ENCODE measurements at places on chromosomes 12 and 14.
A peak's percentile ranks its signal among the peaks of the same experiment; 100 is the strongest.

- DNase-seq, result no peak
Measured at GRCh38 chr12:121724925-121725324, 12.4 kb downstream of the TMEM120B start.

- peak; percentile 76 for DNase-seq
Measured at GRCh38 chr12:94309373-94309772, 150.3 kb downstream of the CEP83 start.

DNA sequence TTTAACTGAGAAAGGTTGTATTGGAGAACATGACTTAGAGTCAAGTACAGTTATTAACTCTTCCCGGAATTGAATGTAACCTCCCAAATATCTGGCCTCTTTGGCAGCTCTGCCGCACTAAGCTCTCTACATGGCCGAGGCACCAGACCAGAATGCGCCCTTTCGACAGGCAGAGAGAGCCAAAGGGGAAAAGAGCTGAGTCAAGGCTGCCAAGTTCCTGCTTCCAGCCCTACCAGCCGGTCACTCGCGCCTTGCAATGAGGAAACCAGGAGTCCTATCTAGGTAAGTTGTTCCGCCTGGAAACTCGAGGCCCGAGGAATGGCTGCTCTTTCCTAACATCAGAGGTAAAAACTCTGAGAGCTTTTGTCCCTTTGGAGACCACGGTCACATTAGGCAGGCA lies 172.2 kb downstream of the BRMS1L start:
- no peak for DNase-seq

DNA sequence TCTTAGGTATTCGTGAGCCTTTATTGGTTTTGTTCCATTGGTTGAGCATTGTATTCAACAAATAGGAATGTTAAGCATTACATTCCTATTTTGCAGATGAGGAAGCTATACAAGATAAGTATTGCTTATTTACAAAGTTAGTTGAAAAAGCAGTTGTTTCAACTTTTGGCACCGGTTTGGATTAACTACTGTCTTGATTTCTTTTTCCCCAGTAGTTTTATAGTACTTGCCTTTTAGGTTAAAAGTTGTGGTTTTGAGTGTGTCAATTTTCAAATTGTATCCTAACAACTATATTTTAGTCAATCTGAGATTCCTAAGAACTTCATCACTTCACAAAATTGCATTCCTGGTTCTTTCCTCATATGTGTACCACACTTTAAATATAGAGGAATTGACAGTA lies 23.8 kb upstream of the MBIP start:
- no peak for DNase-seq

DNA sequence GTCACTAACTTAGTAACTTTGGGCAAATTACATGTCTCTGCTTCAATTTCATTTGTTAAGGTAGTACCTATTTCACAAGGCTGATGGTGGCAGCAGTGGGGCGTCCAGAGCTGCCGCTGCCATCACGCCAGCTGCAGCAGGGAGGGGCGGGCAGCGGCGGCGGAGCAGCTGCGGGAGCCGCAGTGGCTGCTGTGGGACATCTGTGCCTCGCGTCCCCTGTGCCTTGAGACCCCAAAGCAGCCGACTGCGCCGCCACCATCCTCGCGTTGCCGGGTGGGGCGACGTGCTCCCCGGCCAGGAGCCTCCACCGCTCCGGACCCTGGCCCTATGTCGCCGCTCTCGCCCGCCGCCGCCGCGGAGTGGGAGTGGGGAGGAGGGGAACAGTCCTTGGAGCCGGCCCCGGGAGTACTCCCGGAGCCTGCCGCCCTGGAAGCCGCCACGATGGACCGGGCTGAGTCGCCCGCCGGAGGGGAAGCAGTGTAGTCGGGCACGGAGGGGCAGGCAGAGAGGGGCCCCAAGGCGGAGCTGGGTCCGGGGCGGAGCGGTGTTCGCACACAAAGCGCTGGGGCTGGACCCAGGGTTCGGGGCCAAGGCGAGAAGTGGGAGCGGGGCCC lies 51.4 kb downstream of the A2M start:
- DNase-seq, result peak; percentile 68

- DNase-seq, result no peak
Measured at GRCh38 chr12:124078800-124079199, 105.8 kb downstream of the ZNF664 start.

DNA sequence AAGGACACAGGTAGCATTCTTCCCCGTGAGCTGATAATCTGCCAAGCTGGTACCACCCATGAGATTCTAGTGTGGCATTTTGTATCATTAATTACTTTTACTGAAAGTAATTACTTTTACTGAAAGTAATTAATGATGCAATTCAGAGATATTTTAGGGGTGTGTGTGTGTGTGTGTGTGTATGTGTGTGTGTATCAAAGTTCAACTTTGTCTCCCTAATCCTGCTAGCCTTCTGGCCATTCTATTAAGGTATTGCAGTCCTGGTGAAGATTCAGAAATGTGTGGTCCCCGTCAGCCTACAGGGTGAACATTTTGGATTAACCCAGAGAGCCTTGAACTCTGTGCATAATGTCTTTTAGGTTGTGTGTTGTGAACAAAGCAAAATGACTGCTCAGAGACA lies 310.8 kb downstream of the ZFP36L1 start:
- DNase-seq, result no peak

DNA sequence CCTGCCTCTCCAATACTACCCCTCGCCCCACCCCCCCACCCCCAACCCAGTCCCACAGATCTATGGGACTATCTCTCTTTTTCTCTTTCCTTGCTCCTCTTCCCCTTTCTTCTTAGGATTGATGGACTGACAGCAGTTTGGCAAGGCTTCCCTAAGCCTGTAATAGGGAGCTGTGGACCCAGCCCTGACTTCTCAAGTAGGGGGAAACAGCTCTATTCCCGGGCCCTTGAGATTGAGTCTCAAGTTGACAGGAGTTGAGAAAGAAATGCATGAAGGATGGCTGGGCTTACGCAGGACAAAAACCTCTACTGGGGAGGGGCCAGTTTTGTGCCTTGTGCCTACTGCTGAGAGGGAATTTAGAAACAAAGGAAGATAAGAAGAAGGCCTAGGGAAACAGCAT lies 60.4 kb downstream of the SMUG1 start:
- no peak for DNase-seq

- DNase-seq, result no peak
Measured at GRCh38 chr14:93100570-93100969, 15.2 kb downstream of the ITPK1 start.

GRCh38 chr14:105168496-105168978 lies at the start of gene JAG2:
Gene JAG2 (minus strand): TSS chr14:105168776. CDS start chr14:105168420, 356 bp downstream.
- peak; percentile 56 for DNase-seq

DNA sequence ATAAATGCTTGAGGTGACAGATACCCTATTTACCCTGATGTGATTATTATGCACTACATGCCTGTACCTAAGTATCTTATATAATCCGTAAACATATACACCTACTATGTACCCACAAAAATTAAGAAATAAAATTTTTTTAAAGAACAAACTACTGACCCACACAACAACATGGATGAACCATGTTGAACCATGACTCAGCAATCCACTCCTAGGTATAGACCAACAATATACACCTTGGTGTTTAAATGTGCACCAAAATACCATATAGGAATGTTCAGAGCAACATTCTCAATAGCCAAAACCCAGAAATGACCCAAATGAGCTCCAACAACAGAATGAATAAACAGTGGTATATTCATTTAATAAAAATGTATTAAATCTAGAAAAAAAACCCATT lies 245.1 kb downstream of the GXYLT1 start:
- DNase-seq, result no peak

DNA sequence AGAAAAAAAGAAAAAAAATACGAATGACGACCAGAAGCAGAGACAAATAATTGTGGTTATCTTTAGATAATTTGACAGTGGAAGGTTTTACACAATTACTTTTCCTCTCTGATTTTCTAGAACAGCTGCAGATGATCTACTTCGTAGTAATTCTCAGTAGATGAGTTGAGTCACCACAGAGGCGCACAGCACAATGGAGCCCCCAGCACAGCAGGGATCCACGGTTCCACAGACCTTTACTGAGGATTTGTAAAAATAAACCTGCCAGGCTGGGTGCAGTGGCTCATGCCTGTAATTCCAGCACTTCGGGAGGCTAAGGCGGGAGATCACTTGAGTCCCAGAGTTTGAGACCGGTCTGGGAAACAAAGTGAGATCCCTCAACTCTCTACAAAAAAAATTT lies 29.3 kb downstream of the AMN start:
- DNase-seq, result no peak

DNA sequence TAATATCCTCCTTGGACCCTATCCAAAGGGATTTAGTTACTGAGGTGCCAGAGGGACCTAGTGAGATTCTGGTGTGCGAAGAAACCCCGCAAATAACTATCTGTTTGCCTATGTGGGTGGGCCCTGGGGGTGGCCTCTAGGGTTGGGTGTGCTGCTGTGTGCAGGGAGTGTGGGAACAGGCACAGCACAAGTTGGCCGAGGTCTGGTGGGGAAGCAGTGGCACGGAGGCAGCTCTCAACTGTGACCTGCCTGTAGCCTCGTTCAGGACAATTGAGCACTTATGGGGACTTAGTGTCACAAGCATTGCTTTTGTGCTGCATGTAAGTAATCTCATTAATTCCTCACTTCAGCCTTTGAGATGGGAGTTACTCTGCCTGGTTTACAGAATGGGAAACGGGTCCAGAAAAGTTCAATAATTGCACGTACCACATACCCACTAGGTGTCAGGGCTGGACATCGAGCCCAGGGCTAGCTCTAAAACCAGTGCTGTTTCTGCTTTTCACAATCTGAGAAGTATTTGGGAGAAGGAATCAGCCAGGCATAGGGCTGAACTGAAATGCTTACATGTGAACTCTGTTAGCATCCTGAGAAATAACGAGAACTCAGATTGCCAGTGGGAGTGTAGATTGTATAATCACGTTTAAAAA lies 58.8 kb downstream of the TECPR2 start:
- no peak for DNase-seq

DNA sequence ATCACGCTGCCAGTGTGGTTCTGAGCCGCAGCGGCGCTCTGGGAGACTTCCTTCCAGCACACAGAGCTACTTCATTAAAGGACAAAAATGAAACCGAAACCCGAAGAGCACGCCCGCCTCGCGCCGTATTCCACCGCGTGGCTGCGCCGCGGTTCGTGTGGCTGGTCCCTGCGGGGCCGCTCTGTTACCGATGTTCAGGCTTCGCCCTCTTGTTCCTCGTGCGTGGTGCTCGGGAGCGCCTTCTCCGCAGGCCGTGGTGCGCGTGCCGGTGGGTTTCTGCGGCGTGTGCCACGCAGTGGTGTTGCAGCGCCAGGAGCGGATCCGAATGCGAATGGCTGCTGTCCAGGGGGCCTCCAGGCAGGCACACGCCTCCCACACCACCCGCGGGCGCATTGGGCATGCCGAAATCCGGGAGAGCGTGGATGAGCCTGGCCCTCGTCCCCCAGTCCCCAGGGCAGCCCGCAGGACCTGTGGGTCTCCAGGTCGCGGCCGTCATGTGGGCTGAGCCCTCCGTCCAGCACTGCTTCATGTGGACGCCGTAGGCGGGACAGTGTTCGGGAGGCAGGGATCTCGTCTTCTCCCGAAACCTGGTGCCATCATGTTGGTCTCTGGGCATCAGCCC lies 91.2 kb downstream of the ADGRD1 start:
- no peak for DNase-seq

- no peak for DNase-seq
Measured at GRCh38 chr12:53227341-53227740, 4.7 kb downstream of the RARG start.

DNA sequence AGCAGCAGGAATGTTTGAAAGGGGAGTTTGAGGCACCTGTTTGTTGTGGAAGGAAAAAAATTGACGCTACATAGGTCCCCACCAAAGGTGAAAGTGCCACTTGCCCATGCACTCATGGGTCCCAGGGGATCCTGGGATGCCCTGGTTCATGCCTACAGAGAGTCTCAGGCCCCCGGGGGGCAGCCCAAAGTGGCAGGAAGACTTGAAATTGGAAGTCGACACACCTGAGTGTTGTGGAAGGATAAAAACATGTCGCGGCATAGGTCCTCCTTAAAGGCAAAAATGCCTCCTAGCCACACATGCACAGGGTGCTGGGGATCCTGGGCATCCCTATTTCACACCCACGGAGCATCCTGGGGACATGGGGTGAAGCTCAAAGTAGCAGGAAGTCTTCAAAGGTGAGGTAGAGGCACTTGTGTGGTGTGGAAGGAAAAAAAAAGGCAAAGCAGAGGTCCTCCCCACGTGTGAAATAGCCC lies 576.1 kb downstream of the ALG10 start:
- DNase-seq, result no peak

DNA sequence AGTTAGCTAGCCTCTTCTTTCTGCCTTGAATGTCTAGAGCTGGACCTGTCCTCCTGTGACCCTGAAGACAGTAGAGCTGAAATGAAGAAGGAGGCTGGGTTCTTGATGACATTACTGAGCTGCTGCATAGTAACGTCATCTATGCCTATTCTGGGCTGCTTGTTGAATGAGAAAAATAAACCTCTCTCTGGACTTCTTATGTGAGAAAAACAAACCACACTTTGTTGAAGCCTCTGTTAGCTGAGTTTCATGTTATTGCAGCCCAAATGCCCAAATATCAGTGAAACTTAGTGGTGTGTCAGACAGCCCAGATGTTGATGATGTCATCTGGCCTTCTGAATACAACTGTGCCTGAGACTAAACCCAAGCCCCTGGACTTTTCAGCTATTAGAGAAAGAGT lies 67.0 kb upstream of the MAX start:
- peak; percentile 71 for DNase-seq

- DNase-seq, result no peak
Measured at GRCh38 chr12:109768901-109769670, 55.5 kb downstream of the FAM222A start.

DNA sequence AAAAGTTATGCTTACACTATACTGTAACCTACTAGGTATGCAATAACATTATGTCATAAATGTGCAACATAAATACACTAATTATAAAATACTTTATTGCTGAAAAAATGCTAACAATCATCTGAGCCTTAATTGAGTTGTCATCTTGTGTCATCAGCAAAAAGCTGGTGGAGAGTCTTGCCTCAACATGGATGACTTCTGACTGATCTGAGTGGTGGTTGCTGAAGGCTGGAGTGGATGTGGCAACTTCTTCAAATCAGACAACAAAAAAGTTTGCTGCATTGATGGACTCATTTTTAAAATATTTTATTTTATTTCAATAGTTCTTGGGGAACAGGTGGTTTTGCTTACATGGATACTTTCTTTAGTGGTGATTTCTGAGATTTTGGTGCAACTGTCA lies 93.9 kb upstream of the AMN1 start:
- DNase-seq, result no peak

DNA sequence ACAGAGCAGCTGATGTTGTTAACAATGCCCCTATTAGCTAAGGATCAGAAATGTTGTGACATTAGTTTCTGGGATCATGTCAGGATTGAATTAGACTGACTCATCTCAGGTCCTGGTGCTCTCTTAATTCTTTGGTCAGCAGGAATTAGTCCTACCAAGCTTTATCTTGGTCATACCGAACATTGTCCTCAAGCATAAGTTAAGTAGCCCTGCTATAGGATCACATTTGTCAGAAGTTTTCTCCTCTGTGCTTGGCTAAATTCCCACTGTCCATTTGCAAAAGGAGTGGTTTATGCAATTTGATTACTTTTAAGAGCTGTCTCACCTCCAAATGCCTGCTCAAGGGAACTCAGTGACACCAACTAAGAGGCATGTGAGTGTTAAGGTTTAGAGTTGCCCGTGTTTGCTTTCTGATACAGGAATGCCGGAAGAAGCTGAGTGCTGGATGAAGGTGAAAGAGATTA lies 48.4 kb upstream of the IFNG-AS1 start:
- no peak for DNase-seq
